ENCODE measurements at places on chromosomes 2 and 18. TPM values are rescaled to one million over a fixed set of nuclear protein-coding genes. Genes with fewer than 3 reads are reported as not detected.

DNA sequence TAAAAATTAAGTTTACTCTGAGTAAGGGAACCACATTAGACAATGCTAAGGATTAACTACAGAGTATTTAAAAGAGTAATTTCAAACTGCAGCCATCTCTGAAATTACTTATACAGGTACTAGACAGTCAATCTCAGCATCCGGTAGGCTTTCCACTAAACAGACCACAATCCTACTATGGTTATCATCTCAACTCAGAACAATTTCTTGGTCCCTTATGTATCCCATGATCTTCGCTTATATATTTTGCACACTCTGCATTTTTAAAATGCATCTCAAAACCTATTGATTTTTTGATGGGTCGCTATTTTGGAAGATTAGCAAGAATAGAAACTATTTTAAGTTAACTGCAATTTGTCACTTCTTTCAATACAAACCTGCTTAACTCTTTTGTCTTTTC, 1.4 kb downstream of the PPP4R1 start:
- peaks cover 43% of the 10 kb centered on the region for H3K4me1 ChIP-seq
- H3K27me3 ChIP-seq: no peaks in the 10 kb centered on the region
- H3K27ac ChIP-seq: no peak overlapping the region
- peaks cover 12% of the 10 kb centered on the region for H3K36me3 ChIP-seq

- H3K36me3 ChIP-seq: peaks cover 69% of the 10 kb centered on the region
- no peak overlapping the region for H3K27ac ChIP-seq
- H3K27me3 ChIP-seq: no peaks in the 10 kb centered on the region
- H3K4me3 ChIP-seq: no peak overlapping the region
- peaks cover 33% of the 10 kb centered on the region for H3K4me1 ChIP-seq
Measured at GRCh38 chr2:27376866-27377617, 3.5 kb downstream of the ZNF513 start.

DNA sequence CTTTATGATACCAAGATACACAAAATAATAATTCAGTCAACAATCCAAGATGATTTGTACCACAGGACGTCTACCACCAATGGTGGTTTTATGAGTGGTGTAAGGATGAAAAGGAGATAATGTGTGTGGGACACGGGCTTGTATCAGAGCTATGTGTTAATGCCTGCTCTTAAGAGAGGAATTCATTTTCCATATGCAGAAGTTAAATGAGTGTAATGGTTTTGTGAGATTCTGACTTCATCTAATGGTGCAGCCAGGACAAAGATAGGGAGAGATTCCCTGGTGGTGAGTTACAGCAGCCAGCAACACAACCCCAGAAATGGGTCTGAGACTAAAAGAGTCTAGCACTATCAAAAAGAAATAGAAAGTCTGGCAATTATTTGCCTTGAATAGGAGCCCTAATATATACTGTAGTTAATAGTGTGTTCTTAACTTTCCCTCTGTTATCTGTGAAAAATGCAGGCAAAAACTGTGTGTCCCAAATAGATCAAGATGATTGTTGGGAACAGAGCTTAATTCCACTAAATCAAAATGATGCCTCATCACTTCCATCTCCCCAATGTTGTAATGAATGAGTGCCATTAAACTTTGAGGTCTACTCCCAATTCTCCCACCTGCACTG, 455.0 kb upstream of the TCF4 start:
- H3K4me1 ChIP-seq: no peaks in the 10 kb centered on the region
- no peak for DNase-seq
- no peak overlapping the region for H3K27ac ChIP-seq
- no peaks in the 10 kb centered on the region for H3K36me3 ChIP-seq

DNA sequence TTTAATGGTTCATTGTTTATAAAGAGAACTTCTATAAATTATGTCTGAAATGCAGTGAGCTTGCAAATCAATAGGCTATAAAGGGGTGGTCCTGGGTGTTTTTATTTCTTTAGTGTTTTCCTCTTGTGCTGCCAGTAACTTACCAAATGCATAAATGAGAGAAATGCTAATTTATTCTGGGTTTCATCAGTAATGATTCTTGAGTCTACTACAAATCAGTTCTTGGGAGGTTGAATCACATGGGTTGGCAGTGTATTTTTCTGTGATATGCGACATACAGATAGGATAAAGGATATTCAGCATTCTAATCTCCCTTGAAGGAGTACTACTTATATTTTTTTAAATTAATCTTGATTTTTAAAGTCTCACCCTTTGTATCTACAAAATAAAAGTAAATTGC, 170.1 kb upstream of the UNC80 start:
- H3K27me3 ChIP-seq: no peaks in the 10 kb centered on the region
- H3K27ac ChIP-seq: no peak overlapping the region
- H3K4me1 ChIP-seq: no peaks in the 10 kb centered on the region
- no peak overlapping the region for H3K4me3 ChIP-seq

DNA sequence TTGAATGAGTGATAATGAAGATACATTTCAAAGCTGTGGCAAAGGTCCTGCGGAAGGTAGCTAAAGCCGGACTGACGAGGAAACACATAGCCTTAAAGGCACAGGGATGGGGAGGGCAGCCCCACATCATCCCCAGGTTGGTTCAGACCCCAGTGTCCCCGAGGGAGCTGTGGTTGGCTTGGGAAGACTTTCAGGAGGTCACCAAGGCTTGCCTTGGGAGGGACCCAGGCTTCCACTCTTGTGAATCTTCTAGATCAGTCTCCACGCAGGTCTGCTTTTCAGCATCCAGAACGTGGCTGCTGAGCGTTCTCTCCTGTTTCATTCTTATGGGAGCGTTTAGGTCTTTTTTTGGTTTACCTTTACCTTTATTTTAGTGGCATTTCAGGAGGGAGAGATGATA, 16.8 kb downstream of the KIF1A start:
- no peak overlapping the region for H3K4me3 ChIP-seq
- no peak for DNase-seq
- H3K27me3 ChIP-seq: peaks cover 14% of the 10 kb centered on the region
- no peaks in the 10 kb centered on the region for H3K4me1 ChIP-seq

DNA sequence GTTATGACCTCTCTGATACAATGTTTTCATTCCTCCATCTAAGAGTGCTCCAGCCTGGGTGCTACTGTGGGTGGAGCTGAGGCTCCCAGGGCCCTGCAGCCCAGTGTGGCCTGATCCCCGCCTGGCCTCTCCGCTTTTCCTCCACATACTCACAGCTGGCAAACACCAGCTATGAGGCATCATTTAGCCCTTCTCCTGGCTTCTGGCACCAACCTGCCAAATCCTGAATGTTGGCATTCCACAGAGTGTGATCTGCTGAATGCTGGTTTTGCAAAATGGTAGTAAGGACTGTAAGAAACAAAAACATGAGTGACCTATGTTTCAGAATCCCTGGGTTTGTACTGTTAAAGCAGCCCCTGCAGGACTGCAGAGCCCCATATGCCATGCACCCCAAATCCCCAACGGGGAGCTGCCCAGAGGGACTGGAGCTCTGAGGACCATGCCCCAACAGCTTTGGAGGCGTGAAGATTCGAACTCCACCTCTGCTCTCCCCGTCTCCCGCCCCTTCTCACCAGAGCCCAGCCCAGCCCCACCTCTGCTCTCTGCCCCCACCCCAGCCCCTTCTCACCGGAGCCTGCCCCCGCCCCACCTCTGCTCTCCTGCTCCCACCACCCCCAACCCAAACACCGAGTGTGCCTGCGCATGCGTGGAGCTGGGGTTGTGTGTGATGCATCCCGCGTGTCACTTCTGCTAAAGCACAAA, 4.2 kb downstream of the SLC66A2 start:
- H3K36me3 ChIP-seq: peaks cover 19% of the 10 kb centered on the region
- no peaks in the 10 kb centered on the region for H3K27me3 ChIP-seq
- peaks cover 55% of the 10 kb centered on the region for H3K4me1 ChIP-seq
- H3K4me3 ChIP-seq: no peak overlapping the region

IL36G gene
- not detected for total RNA-seq

GRCh38 chr2:179305125-179305524, 40.5 kb upstream of the SESTD1 start:
- no peak for DNase-seq
- H3K27ac ChIP-seq: no peak overlapping the region
- H3K27me3 ChIP-seq: peaks cover 1% of the 10 kb centered on the region
- no peak overlapping the region for H3K4me3 ChIP-seq

DNA sequence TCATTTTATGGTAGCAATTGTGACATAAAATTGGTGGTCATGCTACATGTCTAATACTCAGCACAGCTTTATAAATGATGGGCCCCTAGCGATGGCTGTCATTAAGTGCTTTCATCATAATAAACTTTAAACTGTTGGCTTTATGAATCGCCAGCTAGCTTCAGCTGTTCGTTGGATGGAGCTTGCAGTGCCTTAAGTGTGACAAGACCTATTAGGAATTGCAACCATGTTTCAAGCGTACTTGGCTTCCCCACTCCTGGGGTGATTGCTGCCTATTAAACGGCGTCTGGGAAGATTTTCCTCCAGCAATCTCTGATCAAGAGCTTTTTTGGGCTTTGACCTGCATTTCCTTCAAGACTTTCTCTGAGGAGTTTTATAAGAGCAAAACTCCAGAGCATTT, 164.5 kb upstream of the SIX3 start:
- H3K36me3 ChIP-seq: peaks cover 9% of the 10 kb centered on the region
- H3K27me3 ChIP-seq: no peaks in the 10 kb centered on the region
- peaks cover 10% of the 10 kb centered on the region for H3K4me1 ChIP-seq
- DNase-seq: no peak
- no peak overlapping the region for H3K27ac ChIP-seq
- no peak overlapping the region for H3K4me3 ChIP-seq

- no peak overlapping the region for H3K27ac ChIP-seq
- no peak overlapping the region for H3K4me3 ChIP-seq
- H3K4me1 ChIP-seq: peaks cover 3% of the 10 kb centered on the region
Measured at GRCh38 chr18:23950644-23951043, 63.9 kb upstream of the TTC39C start.

DNA sequence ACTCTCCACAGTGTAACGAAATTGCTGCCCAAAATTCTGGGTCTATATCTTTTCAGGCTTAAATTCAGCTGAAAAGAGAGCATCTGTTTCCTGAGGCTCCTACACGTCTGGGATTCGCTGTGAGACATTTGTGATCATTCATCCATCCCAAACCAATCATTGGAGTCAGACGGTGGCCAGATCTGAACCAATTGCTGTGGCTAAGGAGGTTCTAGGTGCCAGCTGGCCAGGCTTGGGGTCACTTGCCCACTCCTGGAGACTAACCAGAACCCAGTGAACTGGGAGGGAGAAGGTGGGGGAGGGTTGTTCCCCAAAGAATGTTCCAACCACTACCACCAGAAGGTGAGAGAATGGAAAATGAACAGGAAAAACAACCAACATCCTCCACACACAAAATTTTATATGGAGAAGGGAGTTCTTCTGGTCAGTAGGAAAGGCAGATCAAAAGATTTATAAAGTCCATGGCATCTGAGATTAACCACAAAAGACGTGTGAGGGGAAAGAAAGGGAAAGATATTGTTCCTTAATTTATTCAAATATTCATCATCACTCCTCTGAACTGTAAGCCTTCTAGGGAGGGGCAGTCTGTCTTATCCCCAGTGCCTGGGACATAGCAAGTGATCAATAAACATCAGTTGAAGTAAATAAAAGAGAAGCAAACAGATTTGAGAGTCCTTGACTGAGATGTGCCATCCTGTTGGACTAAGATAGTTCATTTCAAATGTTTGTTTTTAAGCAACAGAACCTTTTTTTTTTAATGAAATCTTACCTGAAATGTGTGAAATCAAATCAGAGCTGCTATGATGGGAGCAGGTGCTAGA, 3.0 kb upstream of the RTKN start:
- peaks cover 9% of the 10 kb centered on the region for H3K4me1 ChIP-seq
- H3K27me3 ChIP-seq: peaks cover 24% of the 10 kb centered on the region
- no peak overlapping the region for H3K27ac ChIP-seq
- H3K36me3 ChIP-seq: no peaks in the 10 kb centered on the region
- DNase-seq: no peak

DNA sequence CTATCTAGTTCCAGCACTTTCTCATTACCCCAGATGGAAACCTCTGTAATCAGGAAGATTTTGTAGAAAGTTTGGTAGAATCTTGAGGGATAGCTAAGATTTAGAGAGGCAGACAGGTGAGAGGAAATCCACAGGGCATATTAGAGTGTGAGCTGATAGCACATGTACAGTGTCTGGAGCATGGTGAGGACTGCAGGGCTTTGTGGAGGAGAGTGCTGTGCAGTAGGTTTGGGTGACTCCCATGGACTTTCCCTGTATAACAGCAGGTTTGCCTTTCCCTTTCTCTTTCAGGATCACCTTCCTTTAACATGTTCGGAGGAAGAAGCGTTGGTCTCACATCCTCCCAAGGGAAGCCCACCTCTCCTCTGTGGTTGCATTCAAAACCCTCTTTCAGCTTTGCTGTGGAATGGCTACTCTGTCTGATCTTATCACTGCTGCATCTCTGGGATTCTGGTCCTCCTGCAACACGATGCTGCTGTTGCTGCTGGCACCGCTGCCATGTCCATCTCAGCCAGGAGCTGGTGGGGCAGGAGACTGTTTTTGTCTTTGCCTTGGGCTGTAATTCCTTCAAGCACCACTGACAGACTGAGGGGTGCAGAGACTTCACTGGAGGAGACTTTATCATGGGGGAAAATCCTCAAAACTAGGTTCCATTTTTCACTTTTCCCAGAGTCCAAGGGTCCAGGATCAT, 7.8 kb upstream of the KIF5C start:
- no peak overlapping the region for H3K27ac ChIP-seq
- H3K27me3 ChIP-seq: peaks cover 21% of the 10 kb centered on the region
- no peaks in the 10 kb centered on the region for H3K36me3 ChIP-seq
- no peaks in the 10 kb centered on the region for H3K4me1 ChIP-seq
- H3K4me3 ChIP-seq: no peak overlapping the region
- no peak for DNase-seq

GRCh38 chr2:43178602-43179542, 47.5 kb downstream of the ZFP36L2 start:
- H3K27ac ChIP-seq: peak overlapping the region; percentile 46
- peaks cover 9% of the 10 kb centered on the region for H3K36me3 ChIP-seq
- H3K4me3 ChIP-seq: no peak overlapping the region
- no peak for DNase-seq
- H3K27me3 ChIP-seq: no peaks in the 10 kb centered on the region

PUM2 gene
- 104 TPM for total RNA-seq

DNA sequence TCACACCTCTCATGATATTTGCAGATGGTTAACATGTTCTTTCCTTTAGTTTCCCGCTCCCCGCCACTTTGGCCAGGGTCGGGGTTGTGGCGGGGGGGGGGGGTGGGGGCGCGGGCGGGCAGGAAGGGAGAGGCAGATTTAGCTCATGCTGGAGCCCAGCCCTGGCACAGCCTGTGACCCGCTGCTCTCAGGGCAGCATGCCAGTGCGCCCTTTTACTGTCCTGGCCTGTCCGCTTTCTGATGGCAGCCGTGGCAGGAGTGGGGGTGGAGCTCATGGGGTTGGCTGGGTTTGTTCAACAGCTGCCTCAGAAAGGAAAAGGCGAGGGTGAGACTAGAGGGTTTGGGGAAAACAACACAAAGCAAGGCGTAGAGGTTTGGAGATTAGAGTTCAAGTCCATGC, 56.1 kb downstream of the TNP1 start:
- H3K36me3 ChIP-seq: no peaks in the 10 kb centered on the region
- DNase-seq: no peak
- H3K4me1 ChIP-seq: no peaks in the 10 kb centered on the region
- no peaks in the 10 kb centered on the region for H3K27me3 ChIP-seq

DNA sequence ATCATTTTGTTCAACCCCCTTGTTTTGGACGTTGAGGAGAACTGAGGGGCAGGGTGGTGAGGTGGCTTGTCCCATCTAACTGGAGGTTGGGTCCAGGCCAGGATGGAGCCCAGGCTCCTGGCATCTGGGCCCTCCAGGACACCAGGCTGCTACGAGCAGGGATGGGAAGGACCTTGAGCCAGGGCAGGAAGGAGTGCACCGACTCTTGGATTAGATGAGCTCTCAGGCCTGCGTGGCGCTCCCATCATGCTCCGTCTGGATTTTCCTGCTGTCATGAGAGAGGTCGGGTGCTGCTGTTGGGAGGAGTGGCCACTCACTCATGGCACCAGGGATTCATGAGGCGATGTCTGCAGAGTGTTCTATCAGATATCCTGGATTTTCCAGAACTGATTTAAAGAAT, 18.3 kb upstream of the ALLC start:
- H3K4me3 ChIP-seq: no peak overlapping the region
- H3K4me1 ChIP-seq: no peaks in the 10 kb centered on the region
- H3K27me3 ChIP-seq: no peaks in the 10 kb centered on the region
- no peak for DNase-seq

All from activated CD8-positive, alpha-beta T cell treated with anti-CD3 and anti-CD28 coated beads for 36 hours (primary cell).